ENCODE measurements at places on chromosomes 1 and 21.

DNA sequence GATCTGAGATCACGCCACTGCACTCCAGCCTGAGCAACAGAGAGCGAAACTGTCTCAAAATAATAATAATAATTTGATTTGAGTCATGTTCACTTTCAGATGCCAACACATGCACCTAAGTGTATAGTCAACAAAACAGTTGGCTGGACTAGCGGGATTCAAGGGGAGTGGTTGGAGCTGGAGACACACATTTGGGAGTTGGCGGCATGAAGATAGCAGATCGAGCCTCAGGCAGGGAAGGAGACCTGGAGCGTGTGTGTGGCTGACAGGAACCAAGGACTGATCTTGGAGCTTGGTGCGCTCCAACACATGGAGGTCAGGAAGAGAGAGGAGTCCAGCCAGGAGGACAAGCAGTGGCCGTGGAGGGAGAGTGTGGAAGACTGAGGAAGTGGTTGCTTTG lies 14.6 kb upstream of the PGD start:
- no peak for DNase-seq

DNA sequence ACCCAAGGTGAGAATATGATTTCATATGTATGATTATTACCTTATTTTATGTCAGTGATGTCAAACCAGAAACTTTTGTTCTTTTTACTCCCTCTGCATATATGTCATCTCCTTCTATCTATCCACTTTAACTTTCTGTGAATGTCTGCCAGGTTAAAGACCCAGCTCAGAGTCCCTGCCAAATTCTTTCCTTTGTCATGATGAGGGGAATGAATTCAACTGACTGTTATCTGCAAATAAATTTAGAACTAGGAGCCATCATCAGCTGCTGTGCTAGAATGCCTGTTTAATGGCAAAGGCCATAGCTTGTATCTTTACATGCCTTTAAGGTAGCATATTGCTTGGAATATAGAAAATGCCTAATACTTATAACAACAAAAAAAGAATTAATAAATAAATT lies 815.6 kb upstream of the NEGR1 start:
- no peak for DNase-seq

DNA sequence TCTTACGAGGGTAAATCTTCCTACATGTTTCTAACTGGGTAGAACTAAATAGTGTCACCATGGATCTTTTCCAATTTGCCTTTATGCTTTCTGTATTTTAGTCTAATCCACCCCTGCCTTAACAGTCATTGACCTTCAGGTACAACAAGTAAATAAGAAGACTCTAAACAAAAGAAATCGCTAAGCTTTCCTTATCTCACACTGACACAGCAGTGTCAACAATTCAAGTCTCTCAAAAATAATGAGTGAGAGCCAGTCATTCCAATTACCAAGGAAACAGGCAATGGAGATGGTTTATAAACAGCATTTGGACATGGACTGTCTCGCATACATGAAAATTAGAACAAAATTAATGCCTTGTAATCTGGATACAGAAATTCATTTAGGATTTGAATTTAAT lies 365.8 kb downstream of the VAV3 start:
- DNase-seq: no peak

- DNase-seq: no peak
These were observed 4.3 kb downstream of the ATP8B2 start for GRCh38 chr1:154329551-154330131.

- DNase-seq: no peak
These were observed 7.2 kb upstream of the TSPEAR start for GRCh38 chr21:44718571-44718970.

- no peak for DNase-seq
These were observed 1.7 kb downstream of the COP1 start for GRCh38 chr1:176205332-176205914.

DNA sequence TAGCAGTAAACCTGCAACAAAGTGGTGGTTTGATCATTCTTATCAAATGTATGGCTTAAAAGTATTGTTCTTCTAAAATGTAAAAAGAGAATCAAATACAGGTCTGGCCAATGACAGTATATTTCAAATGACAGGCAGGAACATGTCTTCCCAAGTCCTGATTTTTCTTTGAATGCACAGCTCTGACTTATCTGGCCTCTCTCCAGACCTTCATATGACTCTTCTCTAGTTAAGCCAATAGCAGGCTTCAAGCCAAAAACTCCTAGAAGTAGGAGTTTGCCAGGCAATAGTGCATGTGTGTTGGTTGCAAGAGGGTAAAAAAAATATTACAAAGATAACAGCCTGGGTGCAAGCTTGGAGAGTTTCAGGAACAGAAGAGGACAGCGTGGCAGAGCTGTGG lies 345.5 kb downstream of the SMYD3 start:
- DNase-seq: no peak
